ENCODE measurements at places on chromosomes 3 and 15.

GRCh38 chr15:86556396-86557017 is 476.8 kb downstream of the AGBL1 start:
- DNase-seq: no peak

GRCh38 chr3:74263031-74263430 is 351.4 kb downstream of the CNTN3 start:
- no peak for DNase-seq

DNA sequence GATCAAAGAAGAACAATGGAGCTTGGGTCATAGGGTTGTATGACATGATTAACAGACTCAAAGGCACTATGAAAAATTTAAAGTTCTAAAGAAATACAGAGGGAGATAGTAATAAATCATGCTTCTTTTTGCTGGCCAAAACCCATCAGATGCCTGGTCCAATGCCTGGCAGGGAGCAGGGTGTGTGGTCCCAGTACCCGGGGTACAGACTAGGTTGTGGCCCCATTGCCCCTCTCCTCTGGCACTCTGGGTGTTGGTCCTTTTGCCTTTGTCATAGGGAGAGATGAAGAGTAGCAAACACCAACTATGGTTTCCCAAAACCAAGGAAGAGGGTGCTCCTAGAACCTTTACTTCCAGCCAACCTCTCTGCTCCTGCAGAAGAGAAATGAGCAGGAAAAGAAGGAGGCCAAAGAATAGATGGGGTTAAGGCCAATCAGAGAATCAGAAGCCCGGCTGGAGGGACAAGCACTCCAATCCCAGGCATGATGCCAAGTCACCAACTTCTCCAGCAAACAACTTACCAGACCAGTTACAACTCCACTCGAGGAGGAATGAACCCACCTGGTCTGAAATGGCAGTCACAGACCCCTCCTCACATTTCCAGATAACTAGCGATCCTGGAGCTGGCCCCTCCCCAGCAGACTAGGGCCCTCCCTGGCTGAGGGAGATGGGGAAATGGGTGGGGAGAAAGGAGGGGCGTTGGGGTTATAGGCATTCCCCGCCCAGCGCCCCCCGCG is 1.8 kb downstream of the IGDCC3 start:
- DNase-seq: no peak

- no peak for DNase-seq
Measured at GRCh38 chr3:54004335-54004734, 112.7 kb upstream of the SELENOK start.

GRCh38 chr3:16174976-16175901 is 759 bp downstream of the GALNT15 start:
- no peak for DNase-seq

GRCh38 chr15:40598672-40599071 is 4.6 kb downstream of the KNL1 start:
- DNase-seq: no peak

GRCh38 chr3:170780955-170781354 is 89.0 kb downstream of the RPL22L1 start:
- DNase-seq: no peak

DNA sequence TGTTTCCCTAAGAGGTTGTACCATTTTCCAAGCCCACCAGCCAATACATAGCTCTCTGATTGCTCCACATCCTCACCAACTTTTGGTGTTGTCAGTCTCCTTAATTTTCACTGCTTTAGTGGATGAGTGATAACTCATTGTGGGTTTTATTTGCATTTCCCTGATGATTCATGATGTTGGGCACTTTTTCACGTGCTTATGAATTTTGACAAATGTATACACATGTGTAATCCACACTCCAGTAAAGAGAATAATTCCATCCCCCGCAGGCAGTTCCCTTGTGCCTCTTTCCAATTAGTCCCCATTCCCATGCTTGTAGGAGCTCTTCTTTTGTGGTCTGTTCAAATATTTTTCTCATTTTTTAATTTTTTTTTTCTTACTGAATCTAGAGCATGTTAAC is 52.4 kb downstream of the ANP32A start:
- no peak for DNase-seq

DNA sequence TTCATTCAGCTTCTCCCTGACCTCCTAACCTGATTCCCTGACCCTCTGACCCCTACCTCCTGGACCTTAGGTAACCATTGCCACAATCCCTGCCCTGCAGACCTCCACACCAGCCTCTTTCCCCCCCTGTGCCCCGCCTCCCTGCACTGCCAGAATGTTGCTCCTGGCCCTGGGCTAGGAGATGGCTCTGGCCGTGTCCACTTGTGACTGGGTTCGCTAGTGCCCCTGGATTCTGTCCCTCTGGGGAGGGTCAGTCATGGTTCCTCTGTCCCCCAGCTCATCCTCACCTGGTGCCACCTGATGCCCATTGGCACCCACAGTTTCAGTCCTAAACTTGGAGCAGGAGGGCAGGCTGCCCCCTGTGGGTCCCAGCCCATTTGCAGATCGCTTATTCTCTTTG is 56.2 kb upstream of the PRR23E start:
- no peak for DNase-seq

DNA sequence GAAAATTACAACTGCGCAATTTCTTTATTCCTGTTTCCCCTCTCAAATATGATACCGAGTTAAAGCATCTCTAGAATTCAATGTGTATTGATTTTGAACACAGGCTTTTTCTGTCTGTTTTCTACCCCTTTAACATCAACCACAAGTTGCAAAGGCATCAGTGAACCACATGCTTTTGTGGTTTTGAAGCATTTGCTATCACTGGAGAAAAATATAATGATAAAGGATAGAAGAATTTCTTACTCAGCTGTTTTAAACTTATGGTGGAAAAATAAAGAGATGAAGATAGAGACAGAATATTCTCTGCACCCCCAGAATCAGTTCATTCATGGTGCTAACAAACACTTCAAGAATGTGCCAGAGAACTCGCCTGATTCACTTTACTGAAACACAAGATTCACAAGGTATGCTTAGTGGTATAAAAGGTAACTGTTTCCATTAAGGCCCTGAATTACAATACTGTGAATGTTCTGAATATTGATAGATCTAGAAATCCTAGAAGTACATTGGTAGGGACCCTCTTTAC is 9.5 kb upstream of the DPPA4 start:
- no peak for DNase-seq

GRCh38 chr3:52240059-52240885 is 1.3 kb upstream of the TWF2 start:
- no peak for DNase-seq

GRCh38 chr3:10164546-10165393 is at the start of gene IRAK2:
TSS of gene IRAK2 (plus strand) at chr3:10164919. CDS start at chr3:10164955, 36 bp downstream.
- peak; percentile 49 for DNase-seq

DNA sequence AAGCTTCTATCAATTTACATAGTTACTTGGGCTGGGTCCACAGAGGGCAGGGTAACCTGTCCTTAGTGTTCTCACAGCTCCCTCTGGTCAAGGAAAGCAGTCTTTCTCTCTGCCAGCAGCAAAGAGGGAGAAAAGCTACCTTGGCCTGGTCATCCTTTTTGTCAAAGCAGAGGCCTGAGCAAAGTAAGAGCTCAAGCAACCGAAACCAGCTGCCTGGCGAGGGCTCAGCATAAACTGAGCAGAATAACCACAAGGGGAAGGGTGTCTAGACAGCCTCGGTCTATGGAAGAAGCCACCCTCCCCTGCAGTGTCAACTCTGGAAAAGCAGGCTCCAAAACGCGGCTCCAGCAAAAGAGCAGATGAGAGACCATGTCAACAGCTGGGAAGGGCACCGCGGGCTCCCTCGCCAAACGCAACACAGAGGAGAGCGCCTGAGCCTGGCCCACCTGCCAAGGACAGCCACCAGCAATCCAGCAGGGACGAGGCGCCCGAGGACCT is 17.4 kb downstream of the LRIG1 start:
- no peak for DNase-seq

GRCh38 chr15:80179935-80180334 is 27.1 kb downstream of the FAH start:
- DNase-seq: no peak

- DNase-seq: no peak
Measured at GRCh38 chr3:186165331-186165730, 56.4 kb upstream of the ETV5 start.

DNA sequence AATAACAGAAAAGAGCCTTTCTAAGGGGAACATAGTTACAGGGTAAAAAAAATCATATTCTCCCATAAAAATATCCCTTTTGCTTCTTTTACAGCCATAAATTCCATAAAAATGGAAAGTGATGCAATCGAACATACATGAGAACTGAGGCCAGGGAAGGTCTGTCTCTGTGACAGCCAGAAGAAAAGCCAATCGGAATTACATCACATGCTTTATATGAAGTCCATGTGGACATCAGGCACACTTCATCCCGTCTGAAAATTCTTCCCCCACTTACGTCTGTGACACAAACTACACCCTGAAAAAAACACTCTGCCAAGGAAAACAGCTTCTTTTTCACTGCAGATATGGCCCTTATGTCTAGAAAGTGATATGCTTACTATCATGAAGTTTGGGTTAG is 323.5 kb downstream of the ERC2 start:
- DNase-seq: no peak

DNA sequence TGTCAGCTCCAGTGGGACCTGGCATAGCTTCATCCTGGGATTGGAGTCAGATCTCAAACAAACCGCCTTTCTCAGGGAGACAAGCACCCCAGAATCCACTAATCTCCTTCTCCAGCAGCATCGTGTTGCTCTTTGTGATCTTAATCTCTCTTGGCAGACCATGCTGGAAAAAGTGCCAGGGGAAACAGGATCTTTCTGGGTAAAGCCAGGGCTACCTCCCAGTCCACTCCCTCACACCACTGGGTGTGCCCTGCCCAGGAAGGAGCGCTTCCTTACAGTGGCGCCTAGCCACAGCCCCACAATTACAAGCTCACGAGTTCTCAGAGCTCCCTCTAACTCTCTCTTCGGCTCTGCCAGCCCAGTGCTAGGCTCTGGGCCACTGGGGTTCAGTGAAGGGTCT is 32.2 kb downstream of the RPLP1 start:
- no peak for DNase-seq

GRCh38 chr3:196981657-196982056 is 13.0 kb upstream of the PIGZ start:
- no peak for DNase-seq

GRCh38 chr3:14938954-14939353 is 8.4 kb upstream of the NR2C2 start:
- DNase-seq: no peak

DNA sequence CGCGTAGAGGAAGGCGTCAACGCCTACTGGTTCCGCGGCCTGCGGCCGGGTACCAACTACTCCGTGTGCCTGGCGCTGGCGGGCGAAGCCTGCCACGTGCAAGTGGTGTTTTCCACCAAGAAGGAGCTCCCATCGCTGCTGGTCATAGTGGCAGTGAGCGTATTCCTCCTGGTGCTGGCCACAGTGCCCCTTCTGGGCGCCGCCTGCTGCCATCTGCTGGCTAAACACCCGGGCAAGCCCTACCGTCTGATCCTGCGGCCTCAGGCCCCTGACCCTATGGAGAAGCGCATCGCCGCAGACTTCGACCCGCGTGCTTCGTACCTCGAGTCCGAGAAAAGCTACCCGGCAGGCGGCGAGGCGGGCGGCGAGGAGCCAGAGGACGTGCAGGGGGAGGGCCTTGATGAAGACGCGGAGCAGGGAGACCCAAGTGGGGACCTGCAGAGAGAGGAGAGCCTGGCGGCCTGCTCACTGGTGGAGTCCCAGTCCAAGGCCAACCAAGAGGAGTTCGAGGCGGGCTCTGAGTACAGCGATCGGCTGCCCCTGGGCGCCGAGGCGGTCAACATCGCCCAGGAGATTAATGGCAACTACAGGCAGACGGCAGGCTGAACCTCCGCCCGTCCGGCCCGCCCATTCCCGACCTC is 4.1 kb downstream of the ISLR2 start:
- DNase-seq: no peak

DNA sequence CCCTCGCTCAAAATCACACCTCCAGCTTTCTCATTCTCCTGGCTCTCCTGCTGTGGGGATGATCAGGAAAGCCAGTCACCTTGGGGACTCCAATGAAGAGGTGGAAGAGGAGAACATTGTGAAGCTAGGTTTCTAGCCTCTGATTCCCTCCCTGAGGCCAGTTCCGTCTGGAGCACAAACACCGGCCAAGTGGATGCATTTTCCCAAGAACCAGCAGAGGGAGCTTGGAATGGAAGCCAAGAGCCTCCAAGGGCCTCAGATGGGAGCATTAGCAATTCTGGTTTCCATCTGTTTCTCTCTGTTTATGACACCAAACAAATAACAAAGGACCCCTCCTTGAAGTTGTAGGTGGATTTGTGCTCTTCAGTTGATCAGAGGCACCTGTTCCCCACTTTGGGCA is 40.6 kb upstream of the NMNAT3 start:
- DNase-seq: no peak

GRCh38 chr15:64191971-64192830 is 29.4 kb upstream of the PPIB start:
- no peak for DNase-seq

GRCh38 chr3:132318451-132318850 is 1.2 kb downstream of the ACP3 start:
- no peak for DNase-seq

DNA sequence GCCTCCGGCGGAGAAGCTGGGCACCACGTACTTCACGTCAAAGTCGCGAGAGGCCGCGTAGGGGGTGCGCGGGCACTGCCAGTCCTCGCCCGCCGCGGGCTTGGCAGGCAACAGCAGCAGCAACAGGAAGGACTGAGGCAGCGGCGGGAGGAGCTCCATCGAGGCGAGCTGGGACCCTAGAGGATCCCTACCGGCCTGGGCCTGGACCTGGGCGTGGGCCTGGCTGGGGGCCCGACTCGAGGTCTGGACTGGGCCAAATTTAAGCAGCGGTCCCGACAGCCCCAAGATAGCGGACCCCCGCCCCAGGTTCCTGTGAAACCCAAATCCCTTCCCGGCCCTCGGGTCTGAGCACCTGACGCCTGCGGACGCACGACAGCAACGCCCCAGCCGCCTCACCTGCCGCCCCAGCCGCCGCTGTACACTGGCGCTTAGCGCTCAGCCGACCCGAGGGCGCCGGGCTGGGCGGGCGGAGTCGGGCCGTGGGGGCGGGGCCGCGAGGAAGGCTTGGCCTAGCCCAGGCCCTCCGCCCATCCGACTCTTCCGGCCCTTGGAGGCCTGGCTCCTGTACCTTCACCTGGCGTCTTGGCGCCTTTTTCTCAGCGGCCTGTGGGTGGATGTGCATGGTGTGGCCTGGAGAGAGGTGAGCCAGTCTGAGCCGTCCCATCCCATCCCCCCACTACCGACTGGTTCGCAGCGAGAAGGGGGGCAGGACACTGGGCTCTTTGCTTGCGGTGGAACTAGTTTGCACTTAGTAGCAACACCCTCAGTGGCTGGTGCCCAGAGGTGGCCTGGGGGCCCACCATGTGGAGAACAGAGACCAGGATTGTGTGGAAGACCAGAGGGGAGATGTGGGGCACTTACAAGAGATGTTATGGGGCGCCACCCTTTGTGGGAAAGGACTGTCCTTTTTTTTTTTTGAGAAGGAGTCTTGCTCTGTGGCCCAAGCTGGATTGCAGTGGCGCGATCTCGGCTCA is at the start of gene MST1R:
TSS of gene MST1R (minus strand) at position 423 of the 974 bp plus-strand sequence. CDS start at position 159, 264 bp downstream.
- peak; percentile 87 for DNase-seq

GRCh38 chr3:1808590-1808989 is 290.1 kb upstream of the CNTN4 start:
- DNase-seq: no peak

- DNase-seq: no peak
Measured at GRCh38 chr15:51798281-51798680, 31.2 kb upstream of the TMOD3 start.

All from T-helper 1 cell (primary cell).